SIG-M5 (cell line): ENCODE measurements at places on chromosomes 2 and 18.

- DNase-seq = no peak
Observed at GRCh38 chr18:12231040-12231882, 22.9 kb upstream of the CIDEA start.

DNA sequence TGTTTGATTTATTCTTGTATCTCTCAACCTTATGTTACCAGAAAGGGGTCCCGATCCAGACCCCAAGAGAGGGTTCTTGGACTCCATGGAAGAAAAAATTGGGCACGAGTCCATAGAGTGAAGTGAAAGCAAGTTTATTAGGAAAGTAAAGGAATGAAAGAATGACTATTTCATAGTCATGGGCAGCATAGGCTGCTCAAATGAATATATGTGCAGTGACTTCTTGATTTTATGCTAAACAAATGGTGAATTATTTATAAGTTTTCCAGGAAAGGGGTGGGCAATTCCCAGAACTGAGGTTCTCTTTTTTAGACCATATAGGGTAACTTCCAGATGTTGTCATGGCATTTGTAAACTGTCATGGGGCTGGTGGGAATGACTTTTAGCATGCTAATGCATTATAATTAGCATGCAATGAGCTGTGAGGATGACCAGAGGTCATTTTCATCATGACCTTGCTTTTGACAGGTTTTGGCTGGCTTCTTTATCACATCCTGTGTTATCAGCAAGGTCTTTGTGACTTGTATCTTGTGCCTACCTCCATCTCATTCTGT, 832.4 kb upstream of the CDH2 start:
- no peak for DNase-seq

- DNase-seq = no peak
Observed at GRCh38 chr2:130374587-130375290, 18.9 kb downstream of the PTPN18 start.

- no peak for DNase-seq
Observed at GRCh38 chr2:149586063-149586462, 1.5 kb downstream of the MMADHC start.

DNA sequence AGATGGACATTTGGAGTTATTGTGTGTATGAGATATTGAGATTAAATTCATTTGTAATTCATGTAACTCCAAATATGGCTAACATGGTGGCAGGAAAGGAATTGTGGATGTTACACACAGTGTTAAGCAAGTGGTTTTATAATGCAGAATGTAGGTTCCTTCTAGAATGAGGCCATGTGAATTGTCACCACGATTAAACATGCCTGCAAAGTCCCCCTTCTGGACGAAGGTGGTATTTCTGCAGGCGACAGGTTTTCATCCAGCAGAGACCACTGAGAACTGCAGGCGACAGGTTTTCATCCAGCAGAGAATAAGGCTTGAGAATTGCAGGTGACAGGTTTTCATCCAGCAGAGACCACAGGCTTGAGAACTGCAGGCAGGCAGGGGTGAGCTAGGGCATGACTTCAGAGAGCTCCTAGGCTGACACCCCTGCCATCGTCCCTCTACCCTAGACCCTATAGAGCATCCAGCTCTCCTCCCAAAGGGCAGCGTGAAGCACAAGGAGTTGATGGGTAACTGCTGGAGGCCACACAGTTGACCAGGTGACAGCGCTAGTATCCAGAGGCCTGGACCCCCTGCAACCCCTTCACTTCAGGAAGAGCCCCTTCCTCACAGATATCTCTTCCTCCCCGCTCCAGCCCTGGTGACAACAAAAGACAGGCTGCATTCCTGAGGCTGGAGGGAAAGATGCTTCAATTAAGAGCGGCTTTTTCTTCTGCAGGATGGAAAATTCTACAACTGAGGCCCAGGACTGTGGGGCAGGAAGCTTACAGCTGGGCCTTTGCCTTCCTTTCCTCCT, 175.8 kb downstream of the LOXHD1 start:
- no peak for DNase-seq

- no peak for DNase-seq
Observed at GRCh38 chr2:219570924-219571310, 422 bp downstream of the OBSL1 start.

DNA sequence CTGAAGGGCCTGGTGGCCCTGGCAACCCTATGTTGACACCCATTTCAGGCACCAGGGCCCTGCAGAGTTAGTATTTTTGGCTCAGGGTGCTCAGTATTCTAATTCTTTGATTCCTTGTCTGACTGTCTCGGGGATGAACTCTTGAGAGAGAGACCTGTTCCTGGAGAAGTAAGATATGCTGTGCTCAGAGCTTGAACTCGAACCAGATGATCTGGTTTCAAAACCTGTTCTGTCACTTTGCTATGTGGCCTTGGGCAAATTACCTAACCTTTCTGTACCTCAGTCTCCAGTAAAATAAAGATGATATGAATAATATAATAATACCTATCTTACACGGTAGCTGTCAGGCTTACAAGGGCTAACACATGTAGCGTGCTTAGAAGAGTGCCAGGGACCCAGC, 294.2 kb downstream of the DYSF start:
- no peak for DNase-seq

DNA sequence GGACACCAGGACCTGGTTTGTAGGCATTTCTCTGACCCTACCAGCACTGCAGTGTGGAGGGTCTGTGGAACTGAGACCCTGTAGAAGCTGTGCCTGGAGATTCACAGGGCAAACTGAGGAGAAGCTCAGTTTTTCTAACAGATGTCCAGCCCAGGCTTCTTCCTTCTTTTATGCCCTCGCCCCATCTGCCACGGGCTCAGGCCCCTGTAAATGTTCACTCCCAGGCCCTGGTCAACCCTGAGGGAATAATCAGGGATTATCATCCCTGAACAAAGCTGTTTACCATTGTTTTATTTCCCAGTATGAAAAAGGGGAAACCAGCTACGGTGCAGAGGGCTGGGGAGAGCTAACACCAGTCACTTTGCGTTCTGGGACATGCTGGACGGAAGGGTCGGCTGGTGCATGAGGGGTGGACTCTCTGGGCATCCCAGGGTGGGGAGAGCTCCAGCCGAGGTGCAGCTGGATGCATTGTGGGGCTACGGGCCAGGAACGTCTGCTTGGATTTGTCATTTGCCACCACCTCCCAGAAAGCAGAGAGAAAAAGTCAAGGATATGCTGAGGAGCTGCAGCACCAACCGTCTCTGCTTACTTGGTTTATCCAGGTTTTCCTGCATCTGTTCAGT, 183.8 kb downstream of the TFCP2L1 start:
- no peak for DNase-seq

DNA sequence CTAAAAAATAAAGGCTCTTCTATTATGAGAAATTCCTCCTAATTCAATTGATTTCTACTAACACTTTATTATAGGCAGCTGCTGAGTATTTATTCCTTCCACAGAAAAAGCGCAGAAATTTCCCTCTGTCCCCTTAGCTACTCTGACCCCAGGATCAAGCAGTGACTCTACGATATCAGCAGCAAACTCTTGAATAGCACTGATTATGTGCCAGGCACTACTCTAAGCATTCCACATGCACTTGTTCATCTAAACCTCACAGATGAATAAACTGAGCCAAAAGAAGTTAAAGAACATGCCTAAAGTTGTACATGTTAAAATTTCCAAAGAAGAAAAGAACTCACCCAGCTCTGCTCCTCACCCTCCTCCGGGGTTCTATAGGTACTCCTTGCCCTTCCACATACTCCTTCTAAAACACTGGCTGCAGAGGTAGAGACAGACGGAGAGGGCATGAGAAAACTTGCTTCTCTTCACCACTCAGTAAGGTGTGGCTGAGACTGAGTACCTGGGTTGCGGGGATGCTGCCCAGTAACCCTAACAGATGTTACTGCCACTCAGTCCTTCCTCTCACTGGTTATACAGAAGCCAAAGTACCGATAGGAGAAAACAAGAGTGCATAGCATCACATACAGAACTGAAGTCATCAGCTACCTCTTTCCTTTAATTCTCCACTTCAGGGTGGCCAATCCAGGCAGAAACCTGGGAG, 9.9 kb downstream of the C1D start:
- no peak for DNase-seq

DNA sequence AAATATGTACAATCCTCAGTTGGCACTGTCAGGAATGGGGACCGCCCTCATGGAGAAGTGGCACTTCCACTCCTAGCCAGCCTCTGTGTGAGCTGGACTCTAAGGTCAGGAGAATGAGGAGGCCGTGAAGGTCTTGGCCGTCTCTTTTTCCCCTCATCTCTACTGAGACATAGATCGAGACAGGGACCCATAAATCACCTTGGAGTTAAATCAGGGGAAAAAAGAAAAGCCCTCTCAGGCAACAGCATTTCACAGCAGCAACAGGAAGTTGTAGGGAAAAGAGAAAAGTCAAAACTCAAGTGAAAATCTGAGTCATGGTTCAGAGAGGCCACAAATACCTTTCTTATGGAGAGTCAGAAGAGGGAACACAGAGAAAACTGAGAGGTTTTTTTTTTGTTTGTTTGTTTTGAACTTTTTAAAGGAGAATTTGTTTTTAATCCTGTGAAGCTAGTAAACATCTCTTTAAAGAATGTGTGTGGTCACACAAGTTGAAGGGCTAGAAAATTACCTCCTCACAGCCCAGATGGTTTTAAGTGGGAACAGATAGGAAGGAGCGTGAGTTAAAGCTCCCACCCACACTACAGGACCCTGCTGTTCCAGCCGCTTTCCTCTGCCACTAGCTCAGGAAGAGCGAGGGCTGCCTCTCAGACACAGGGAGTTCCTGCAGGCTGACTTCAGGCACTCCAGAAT, 30.6 kb upstream of the CYP1B1 start:
- no peak for DNase-seq

GRCh38 chr18:39660141-39660540, 2094.5 kb upstream of the CELF4 start:
- no peak for DNase-seq

DNA sequence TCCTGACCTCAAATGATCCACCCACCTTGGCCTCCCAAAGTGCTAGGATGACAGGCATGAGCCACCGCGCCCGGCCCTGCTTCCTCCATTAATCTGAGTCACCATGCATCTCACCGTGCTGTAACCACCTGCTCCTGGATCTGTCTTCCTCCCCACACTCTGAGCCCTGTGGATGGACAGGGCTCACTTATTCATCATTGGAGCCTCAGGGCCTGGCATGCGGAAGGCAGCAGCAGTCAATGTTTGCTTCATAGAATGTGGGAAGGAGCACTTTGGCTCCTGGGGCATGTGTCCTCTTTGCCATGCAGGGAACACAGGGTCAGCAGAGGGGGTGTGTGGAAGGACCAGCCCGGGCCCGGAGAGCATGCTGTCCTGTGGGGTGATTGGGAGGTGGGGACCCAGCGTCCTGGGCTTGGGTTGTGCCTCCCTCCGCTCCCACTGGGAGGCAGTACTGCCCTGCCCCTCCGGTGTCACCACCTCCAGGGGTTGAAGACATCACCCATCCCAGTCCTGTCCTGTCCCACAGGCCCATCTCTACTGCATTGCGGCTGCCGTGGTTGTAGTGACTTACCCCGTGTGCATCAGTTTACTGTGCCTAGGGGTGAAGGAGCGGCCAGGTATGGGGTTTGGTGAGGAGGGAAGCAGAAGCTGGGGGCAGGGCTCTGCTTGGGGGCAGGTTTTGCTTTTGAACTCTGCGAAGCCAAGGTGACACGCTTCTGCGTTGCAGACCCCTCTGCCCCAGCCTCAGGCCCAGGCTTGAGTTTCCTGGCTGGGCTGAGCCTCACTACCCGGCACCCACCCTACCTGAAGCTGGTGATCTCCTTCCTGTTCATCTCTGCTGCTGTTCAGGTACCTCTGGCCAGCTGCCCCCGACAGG, 11.5 kb downstream of the MFSD2B start:
- DNase-seq = no peak

GRCh38 chr2:222671259-222672067, at the start of gene MOGAT1:
Gene MOGAT1, plus strand, starts transcription at chr2:222671658. Its CDS starts 128 bp downstream, at chr2:222671786.
- DNase-seq = no peak

- DNase-seq = no peak
Observed at GRCh38 chr2:223123855-223124610, 72.0 kb downstream of the KCNE4 start.

GRCh38 chr2:23053601-23054000, 331.4 kb upstream of the KLHL29 start:
- no peak for DNase-seq

DNA sequence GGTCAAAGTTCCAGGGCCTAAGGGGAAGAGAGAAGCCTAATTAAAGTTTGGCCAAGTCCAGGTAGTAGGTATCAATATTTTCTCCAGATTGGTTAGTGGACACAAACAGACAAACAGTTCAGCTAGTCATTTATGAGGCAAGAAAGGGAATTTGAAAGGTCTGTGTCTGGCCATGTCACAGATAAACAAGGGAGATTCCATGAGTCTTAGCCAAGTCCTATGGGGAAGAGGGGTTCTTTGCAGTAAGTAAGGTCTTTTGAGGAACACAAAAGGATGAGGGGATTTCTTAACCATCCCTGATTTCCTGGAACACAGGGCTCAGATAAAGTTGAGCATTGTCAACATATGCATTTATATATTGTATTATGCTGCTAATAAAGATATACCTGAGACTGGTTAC, 310.8 kb downstream of the PLCL1 start:
- DNase-seq = no peak

DNA sequence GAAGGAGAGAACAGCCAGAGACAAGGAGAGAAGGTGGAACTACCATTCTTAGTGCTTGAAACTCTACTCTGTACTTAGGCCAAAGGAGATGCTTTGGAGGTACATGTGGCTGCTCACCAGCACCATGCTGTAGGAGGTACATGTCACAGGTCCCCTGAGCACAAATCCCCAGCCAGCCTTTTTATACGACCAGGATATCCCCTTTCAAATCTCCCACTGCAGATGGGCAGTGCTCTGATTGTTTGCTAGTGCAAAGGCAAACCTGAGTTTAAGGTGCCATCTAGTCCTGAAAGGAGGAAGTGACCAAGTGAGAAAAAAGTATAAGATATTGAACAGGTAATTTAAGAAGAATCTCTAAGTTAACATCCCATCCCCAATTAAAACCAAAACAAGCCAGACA, 17.1 kb upstream of the TTC21B start:
- no peak for DNase-seq

GRCh38 chr18:48975120-48975816, 24.5 kb upstream of the SMAD7 start:
- DNase-seq = no peak

DNA sequence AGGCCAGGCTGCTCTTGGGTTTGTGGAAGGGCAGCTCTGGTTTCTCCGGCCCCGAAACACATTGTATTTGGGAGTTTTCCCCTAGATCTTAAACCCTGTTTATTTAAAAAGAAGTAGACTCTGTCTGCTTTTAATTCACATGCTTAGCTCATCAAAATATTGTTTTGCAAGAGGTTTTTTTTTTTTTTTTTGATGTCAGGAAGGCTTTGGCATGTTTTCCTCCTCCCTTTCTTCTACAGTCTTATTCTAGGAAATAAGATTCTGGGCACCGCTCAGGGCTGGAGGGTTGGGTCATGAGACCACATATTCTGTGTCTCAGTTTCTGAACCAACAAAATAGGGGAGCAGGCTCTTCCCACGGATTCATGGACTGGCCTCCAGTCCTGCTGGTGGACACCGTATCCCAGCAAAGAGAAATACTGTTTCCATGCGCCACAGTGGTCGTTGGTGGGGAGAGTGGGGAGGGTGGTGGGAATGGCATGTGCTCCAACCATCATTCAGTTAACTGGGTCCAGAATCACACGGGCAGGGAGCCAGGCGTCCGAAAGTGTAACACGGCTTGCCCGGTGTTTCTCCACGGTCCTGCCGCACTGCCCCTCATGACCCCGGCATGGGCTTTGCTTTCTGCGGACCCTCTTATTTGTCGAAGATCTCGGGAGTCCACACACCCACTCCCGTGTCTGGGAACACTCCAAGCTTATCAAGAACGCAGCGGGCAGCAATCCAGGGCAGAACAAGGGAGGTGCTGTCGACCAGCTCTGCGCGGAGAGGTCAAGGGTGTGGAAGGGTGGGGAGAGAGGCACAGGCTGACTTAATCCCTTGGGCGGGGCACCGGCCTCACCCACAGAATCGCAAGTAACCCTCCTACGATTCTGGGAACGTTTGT, 176.7 kb downstream of the GLI2 start:
- no peak for DNase-seq

GRCh38 chr18:58168221-58168620, 124.2 kb downstream of the NEDD4L start:
- DNase-seq = no peak
